ENCODE measurements at places on chromosomes 4 and X. TPM values are rescaled to one million over a fixed set of nuclear protein-coding genes. Genes with fewer than 3 reads are reported as not detected.

DNA sequence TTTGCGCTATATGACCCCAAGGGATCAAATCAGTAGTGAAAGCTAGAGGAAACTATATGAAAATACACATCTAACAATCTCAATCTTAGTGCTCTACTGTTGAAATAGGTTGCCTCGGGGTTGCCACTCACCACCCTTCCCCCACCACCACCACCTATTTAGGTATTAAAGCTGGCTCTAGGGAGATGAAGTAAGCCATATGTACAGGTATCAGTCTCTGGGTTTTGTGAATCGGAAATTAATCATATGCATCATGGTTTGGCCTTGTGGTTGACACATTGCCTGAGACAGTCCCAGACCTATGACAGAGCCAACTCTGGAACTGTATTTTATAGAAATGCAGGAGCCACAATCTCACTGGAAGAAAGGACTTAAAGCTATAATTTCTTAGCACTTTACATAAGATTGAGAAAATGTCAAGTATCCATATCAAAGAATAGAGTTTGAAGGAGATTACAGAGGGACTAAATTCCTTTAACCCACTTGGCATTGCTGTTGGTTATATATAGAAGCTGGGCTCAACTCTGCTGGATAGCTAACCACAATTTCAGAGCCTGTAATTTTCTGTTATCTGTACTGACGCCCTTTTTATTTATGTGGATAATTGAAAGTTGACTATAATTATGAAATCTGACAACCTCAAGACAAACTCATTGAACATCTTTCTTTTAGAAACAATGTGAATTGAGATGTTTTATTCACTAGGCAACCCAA is 26.7 kb upstream of the BMP2K start:
- DNase-seq = no peak

GRCh38 chrX:54447461-54447860 is 7.3 kb downstream of the TSR2 start:
- no peak for DNase-seq

- no peak for DNase-seq
Observed at GRCh38 chr4:78219825-78220224, 162.7 kb downstream of the FRAS1 start.

Gene RBM10
- total RNA-seq = 22.1 TPM

Gene PRICKLE3
- 12.7 TPM for total RNA-seq

DNA sequence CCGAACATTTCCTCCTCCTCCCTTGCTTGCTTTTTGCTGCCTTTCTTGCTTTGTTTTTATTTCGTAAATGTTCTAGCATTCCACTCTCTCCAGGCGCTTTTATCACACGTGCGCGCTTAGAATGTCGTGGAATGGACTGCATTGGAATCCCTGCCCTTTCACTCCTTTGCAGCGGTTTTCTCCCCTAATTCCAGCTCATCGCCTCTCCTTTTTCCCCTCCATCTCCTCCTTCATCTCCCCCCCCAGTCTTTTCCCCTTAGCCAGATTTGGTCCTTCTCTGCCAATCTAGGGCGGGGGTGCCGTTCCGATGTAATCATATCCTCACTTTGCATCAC is 579 bp downstream of the OGT start:
- DNase-seq = no peak

DNA sequence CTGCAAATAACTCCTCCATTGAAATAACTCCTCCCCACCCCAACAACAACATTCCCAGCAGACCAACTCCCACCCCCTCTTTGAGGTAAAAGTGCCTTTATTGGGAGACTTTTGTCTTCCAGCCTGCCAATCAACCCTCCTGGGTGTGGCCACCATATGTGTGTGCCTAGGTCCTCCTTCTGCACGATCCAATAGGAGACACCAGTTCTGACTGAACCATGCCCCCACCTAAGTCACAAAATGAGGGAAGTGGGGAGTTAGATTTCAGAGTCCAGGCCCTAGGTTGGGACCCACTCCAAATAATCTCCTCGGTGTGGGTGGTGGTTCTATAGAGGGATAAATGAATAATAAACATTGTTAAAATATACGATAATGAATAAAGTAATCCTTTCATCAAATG is 3.0 kb downstream of the PLP2 start:
- DNase-seq = no peak

DNA sequence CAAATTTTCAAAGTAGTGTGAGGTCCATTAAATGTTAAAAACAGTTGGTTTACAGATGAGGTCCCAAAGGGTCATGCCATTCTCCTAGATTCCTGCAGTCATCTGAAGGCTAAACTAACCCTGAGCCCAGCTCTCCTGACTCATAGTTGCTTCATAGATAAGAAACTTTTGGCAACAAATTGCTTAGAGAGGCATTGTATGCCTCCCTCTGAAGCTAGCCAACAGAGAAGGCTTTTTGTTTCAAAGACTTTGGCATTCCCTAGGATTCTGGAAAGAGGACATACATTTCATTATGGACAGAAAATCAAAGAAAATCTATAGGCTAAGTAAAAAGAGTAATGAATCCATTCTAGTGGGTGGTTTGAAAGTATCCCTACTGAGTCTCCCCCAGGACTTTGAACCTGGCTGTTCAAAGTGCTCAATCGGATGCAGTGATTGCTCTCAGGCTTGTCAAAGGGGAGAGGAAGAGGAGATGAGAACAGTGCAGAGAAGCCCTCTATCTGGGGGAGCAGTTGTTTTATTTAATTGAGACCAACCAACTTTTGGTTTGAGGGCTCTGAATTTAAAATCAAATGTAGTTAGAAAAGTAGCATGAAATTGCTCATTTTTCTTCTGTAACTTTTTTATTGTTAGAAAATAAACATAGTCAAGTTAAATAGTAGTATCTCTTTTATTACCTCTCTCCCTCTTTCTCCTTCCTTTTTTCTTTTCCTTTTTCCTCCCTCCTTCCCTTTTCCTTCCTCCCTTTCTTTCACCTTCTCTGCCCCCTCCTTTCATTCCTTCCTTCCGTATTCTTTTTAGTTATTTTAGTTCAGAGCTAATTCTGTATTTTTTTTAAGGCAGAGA is 72.3 kb upstream of the ZNF518B start:
- no peak for DNase-seq

GRCh38 chr4:5785806-5786680 is 75.0 kb downstream of the EVC start:
- peak; percentile 43 for DNase-seq

- no peak for DNase-seq
Observed at GRCh38 chr4:100082852-100083251, 107.4 kb downstream of the DDIT4L start.

DNA sequence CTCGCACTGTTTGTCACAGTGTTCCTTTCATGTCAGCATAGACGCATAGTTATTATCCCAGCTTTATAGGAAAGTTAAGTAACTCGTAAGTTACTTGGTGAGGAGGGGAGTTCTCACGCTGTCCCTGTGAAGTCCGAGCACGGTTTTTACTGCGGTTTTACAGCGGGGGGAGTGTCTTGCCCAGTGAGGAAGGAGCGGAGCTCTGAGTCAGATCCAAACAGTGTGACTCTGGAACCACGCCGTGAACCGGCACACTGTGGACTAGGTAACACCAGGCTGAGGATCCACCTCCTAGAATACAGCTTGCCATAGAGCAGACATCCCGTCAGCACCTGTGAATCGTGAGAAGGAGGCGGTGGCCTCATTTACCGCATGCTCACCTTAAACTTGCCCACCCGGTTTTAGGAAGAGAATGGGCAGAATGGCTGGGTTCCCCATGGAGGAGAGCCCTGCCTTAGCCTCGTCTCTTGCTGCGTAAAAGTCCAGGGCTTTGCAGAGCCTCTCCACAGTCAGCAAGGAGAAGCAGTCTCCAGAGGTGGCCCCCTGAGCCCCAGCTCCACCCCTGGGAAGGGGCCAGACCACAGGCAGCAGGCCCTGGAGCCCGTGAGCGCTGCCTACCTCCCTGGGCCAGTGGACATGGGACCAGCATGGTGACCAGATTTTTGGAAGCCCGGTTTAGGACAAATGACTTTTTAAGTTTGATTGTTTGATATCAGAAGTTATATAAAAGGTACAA is 40.2 kb upstream of the HGFAC start:
- no peak for DNase-seq

DNA sequence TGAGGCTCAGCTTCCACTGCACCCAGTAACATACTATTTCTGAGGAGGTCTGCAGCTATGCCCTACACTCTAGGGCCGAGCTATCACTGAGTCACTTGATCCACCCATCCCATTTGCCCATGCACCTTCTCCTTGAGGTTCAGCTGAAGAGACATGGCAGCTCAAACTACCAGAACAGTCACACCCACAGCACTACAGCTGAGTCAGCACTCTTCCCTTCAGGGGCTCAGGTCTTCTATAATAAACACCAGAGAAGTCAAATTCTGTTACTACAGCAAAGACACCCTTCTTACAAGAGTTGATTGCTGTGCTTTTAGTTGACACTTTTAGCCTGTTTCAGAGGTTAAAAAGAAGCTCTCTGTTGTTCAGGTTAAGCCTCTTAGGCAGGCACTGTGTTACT is 1696.4 kb upstream of the ADGRL3 start:
- DNase-seq = no peak

Gene USP26
- total RNA-seq = not detected

Gene CDKL5
- 9.2 TPM for total RNA-seq

DNA sequence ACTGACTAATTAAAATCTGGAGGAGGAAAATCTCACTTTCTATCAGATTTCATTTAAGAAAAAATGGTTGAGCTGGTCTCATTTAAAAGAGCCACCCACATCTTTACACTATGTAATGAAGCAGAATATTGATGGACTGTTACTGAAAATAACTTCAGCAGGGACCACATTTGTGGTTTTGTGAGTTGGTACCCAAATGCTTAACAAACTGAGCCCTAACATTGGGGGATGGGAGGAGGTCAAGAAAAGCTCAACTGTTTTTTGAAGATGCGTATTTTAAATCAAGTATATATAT is 30.1 kb downstream of the HOPX start:
- DNase-seq = no peak

Gene HERC5
- 1.6 TPM for total RNA-seq

Gene RGN
- total RNA-seq = 14.1 TPM

GRCh38 chr4:62226082-62226481 is 1026.0 kb downstream of the ADGRL3 start:
- DNase-seq = no peak

GRCh38 chrX:6852869-6853268 is 294.6 kb upstream of the STS start:
- DNase-seq = no peak

DNA sequence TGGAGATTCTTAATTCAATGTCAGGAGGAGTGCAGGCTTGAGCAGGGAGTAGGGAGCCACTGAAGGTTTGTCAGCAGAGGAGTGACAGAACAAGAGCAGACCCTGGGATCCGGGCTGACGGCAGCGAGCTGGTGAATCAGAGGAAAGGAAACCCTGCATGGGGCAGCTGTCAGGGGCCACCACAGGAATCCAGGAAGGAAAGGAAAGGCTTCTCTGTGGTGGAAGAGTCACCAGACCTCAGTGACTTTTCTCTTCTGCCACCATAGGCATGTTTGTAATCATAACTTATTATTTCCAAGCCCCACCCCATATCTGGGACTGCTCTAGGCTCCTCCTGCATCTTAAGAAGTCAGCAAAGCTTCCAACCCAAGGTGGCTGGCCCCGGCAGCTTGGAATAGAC is 150.9 kb downstream of the BCOR start:
- no peak for DNase-seq

Gene FAM149A
- total RNA-seq = 6.8 TPM

DNA sequence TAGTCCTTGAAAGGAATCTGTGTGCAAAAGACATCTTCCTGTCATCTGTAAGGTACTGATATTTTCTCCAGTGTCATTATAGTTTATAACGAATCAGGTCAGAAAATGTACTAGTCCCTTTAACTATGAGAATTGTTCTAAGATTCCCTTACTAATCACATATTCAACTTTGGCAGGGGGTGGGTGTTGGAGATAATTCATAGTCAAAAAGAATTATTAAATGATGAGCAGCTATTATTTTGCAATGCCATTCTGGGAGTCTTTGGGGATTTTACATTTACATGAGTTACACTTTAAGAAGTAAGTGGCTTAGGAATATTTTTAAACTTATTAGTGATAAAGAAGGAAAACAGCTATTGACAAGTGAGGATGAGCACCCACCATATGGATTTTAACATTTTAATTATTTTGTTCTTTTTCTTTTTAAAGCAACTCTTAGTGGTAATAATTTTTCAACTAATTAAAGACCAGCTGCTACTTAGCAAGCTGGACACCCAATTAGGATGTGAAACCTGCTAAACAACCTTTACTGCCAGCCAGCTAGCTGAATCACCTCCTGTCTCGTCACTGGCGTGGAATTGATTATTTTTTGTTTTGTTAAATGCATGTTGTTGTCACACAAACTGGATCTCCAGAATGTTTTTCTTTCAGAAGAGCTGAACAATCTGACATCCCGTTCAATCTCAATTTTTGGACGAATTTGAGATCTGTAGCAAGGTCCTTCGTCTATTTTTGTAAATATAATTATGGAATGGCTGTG is 219.2 kb downstream of the ARAP2 start:
- DNase-seq = no peak

DNA sequence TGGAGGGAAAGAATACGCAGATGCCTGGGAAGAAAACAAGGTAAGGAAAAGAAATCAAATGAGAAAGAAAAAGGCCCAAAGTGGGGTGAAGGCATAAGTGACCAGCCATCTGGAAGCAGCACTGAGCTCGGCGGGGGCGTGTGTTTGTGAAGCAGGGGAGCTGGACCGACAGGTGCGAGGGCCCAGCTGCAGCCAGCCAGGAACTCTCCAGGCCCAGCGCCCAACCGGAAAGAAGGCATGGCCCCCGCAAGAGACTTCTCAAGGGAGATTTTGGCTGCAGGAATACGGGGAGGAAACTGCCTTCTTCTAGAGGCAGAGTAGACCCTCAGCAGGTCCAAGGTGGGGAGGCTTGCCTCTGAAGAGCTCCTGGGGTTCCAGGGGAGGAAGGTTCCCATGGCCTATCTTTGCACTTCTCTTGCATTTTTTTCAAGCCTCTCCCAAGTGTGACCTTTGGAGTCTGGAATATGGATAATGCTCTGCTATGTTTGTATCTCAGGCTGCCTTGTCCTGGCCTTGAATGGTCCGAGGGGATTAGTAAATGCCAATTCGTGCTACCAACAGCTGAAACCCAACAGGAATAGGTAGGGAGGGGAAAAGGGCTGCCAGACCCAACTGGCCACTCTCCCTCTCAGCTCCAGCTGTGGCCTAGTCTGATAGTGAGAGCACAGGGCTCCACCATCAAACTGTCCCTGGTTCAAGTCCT is 10.8 kb upstream of the CITED1 start:
- no peak for DNase-seq

Gene ING2
- total RNA-seq = 4.6 TPM

DNA sequence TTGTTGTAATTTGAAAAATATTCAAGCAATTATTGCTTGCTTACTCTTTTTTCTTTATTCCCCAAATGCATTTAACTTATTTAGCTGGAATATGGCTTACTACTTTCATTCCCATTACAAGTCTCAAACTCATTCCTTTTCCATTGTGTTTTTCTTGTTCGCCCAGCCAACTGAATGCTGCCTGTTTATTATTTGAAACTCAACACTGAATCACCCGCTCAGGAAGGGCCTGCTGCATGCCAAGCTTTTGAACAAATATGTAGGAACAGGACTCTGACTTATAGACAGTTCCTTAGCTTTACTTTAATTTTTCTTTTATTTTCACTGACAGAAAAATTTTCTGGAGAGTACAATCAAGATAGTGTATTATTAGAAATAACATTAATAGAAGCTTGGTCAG is 12.9 kb downstream of the PCDH18 start:
- DNase-seq = no peak

Gene ATP2B3
- not detected for total RNA-seq

GRCh38 chr4:149294601-149295000 is 521.0 kb downstream of the IQCM start:
- DNase-seq = no peak

- DNase-seq = no peak
Observed at GRCh38 chr4:180528003-180528402, 1715.2 kb upstream of the TENM3 start.

Gene SLC25A53
- 13.5 TPM for total RNA-seq

Gene GPR78
- total RNA-seq = not detected

Gene RS1
- total RNA-seq = not detected

Measured in right atrium auricular region (tissue), 2 donors.